ENCODE measurements at places on chromosomes 3 and 15.
A peak's percentile ranks its signal among the peaks of the same experiment; 100 is the strongest.

GRCh38 chr15:35139822-35140221 lies 54.7 kb upstream of the NANOGP8 start:
- DNase-seq: no peak

GRCh38 chr3:133230195-133230594 lies 169.7 kb upstream of the BFSP2 start:
- no peak for DNase-seq

GRCh38 chr3:7854266-7854665 lies 647.4 kb upstream of the LMCD1 start:
- no peak for DNase-seq

DNA sequence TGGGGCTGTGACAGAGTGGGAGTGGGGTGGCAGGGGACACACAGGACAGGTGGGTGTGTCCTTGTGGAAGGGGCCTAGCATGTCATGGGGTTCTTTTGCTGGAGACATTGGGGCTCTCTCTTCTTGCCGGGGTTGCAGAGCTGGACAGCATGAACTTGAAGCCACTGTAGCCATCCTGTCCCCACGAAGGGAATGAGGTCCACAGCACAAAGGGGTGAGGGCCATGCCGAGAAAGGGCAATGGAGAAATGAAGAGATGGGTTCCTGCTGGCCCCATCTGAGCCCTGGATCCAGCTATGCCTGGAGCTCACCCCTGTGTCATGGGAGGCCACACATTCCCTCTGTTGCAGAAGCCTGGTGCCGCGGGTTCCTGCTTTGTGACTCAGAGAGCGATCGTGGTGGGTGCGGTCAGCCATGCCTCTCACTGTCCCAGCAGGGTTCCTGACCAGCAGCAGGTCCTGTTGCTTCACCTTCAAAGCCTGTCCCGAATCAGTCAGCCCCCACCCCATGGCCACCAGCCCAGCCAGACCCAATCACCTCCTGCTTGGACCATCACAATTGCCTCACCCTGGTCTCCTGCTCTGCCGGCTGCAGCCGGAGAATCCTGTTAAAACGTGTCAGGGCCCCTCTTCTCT lies 50.0 kb downstream of the DNAJB8 start:
- DNase-seq: peak; percentile 48

DNA sequence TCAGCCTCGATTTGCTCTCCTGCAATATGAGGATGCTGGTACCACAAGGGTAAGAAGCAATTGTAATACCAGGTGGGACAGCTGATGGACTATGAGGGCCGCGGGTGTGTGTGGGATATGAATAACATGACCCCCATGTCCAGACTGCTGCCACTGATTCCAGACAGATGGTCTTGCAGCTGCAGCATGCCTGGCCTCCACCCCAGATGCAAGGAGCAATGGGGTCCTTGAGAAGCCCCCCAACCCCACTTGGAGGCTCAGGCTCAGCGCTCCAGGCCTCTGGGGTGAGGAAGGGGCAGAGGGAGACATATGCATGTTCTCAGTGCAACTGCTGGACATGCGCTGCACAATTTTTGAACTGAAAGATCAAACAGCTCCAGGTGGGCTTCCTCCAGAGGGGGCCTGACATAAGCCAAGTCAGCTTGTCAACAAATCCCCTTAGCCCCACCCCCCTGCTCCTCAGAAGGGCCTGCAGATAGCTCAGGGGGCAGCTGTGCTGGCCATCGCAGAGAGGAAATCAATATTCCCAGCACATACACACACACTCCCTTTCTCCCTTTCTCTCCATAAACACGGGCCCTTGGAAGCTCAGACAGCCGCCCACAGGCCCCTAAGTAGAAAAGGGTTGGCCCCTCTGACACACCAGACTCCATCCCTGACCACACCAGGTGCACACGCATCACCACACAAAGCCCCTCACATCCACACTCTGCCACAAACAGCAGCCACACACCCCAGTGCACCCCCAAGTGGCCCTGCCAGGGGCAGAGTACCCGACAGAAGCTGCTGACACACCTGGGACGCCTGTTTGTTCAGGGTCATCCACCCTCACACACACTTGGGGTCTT lies 107.0 kb downstream of the IQSEC1 start:
- peak; percentile 23 for DNase-seq

DNA sequence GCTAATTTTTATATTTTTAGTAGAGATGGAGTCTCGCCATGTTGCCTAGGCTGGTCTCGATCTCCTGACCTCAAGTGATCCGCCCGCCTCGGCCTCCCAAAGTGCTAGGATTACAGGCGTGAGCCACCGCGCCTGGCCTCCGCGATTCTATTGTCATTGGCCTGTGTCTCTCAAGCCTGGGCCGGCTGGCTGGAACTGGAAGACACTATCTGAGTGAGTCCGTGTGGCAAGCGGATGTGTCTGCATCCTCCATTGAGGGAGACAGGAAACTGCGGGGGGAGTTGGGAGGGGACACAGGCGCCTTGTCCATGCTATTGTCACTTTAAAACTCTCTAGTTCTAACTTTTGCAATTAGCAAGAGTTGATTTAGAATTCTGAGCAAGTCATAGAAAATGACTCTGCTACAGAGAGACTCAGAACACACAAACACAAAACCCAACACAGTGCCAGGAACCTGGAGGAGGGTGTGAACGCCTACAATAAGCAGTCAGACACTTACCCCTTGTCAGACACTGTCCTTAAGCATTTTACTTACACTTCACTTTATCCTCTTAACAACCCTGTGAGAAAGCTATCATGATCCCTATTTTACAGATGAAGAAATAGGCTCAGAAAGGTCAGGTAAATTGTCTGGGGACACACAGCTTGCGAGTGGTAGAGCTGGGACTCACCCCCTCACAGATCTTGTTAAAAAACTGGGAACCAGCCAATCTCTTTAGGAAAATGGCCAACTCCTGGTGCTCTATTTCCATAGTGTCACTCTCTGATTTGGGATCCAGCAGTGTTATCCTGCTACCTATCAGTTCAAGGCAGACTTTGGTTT lies 38.7 kb downstream of the ANP32A start:
- DNase-seq: no peak

DNA sequence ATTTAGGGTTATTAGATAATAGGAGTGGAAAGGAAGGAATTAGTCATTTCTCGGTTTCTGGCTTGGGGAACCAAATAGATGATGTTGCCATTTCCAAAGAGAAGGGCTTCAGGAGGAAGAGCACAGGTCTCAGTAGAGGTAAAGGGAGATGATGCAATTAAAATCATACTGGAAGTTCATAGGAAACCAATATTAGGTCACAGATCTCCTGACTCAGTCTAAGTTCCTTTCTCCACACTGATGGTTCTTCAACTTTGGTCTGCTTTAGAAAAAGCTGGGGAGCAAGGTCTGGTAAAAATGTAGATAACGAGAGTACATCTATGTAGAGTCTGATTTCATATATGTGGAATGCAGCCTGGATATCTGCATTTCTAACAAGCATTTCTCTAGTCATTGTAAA lies 130.9 kb downstream of the POLQ start:
- no peak for DNase-seq

GRCh38 chr3:37551857-37552256 lies 309.8 kb upstream of the CTDSPL start:
- DNase-seq: no peak

DNA sequence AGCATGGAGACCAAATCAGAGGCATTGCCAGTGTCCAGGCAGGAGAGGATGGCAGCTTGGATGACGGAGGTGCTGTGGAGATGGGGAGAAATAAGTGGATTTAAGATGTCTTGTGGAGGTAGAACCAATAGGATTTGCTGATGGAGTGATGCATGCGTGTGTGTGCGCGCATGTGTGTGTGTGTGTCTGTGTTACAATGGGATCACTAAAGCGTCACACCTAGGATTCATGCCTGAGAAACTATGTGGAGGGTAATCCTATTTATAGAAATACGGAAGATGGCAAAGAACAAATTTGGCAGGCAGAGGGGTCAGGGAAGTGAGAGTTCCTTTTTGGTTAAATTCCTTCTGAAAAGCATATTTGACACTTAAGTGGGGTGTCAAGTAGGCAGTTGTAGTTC lies 64.8 kb upstream of the ARL8B start:
- no peak for DNase-seq

DNA sequence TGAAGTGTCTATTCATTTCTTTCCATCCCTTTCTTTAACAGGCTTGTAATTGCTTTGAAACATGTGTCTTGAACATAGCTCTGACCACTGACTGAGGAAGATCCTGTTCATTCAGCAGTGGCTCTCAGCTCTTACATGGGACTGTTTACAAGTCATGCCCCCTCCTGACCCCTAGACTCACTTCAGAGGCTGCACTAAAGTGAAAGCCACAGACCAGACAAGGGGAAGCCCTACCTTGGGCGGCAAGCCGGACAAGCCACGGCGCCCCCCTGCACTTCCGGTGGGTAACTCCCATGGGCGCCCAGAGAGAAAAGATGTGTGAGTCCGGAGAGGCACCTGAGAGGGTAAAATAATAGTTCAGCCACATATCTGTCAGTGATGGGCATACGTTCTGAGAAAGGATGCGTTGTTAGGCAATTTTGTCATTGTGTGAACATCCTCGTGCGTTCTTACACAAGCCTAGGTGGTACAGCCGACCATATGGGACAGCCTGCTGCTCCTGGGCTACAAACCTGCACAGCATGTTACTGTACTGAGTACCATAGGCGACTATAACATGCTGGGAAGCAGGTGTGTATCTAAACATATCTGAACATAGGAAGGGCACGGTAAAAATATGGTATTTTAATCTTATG lies 116.2 kb downstream of the CHSY1 start:
- DNase-seq: no peak

- DNase-seq: no peak
Measured at GRCh38 chr3:195828762-195829161, 17.0 kb upstream of the MUC4 start.

- no peak for DNase-seq
Measured at GRCh38 chr15:42672444-42672843, 64.5 kb downstream of the CDAN1 start.

- DNase-seq: no peak
Measured at GRCh38 chr15:29612701-29613100, 209.6 kb downstream of the TJP1 start.

GRCh38 chr3:169667166-169668071 lies 3.9 kb upstream of the MECOM start:
- DNase-seq: no peak

DNA sequence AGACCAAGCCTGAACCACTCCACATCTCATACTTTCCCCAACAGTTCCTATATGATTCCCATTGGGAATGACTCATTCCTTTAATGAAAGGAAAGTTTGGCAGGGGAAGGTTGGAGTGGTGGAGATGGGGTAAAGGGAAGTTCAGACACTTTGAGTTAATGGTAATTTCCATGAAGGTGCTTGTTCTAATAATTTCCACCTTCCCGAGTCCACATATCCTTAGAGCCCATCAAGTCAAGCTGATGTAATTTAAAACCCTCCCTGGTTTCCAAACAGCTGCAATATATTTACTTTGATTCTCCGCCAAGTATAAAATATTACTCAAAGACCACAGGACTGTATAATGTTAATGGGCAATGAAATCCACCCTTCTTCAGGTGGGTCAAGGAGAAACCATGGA lies 95.0 kb upstream of the GALNT15 start:
- DNase-seq: no peak

- no peak for DNase-seq
Measured at GRCh38 chr3:49410846-49411534, 786 bp downstream of the RHOA start.

GRCh38 chr3:11640009-11640673 lies 3.6 kb downstream of the VGLL4 start:
- no peak for DNase-seq

DNA sequence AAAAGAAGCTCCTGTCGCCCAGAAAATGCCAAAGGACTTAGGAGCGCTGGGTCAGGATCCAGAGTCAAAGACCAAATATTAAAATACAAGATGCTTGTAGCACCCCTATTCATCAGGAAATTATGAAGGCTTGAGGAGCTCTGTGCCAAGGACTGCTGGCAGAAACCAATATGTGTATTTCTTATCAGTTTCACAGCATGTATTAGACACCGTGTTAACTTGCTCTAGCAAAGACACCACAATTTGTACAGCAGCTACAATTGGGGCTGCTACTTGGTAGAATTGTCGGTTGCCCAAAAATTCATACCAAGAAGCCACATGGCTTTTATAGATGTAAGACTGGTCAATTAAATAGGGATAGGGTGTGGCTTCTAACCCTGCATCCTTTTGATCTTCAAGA lies 128.8 kb downstream of the CD47 start:
- no peak for DNase-seq

GRCh38 chr3:110419096-110419495 lies 652.5 kb upstream of the NECTIN3 start:
- DNase-seq: peak; percentile 40

GRCh38 chr3:65642883-65643282 lies 395.8 kb downstream of the MAGI1 start:
- no peak for DNase-seq

DNA sequence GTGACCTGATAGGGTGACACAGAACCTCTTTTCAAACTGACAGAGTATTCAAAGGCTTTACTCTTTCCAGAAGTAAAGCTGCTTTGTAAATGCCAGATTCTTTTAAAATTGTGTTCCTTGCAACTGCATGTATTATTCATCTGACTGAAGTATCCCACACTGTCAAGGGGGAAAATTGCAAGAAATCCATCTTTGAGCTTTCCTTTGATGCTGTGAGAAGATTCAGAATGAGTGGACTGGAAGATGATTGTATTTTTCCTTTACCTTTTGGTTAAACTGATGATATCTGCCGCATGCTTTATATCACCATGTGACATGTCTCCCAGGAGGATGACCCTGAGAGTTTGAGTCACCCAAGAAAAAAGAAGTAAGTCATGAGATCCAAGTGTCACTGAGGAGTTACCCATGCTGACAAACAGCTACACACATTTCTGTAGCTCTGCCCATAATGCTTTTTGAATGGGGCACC lies 250.8 kb upstream of the CBLB start:
- DNase-seq: peak; percentile 7

- no peak for DNase-seq
Measured at GRCh38 chr3:138937690-138938055, 9.3 kb downstream of the FOXL2 start.

- no peak for DNase-seq
Measured at GRCh38 chr3:155690921-155691320, 54.0 kb downstream of the PLCH1 start.

- peak; percentile 1 for DNase-seq
Measured at GRCh38 chr15:48244921-48245320, 38.8 kb downstream of the SLC12A1 start.

DNA sequence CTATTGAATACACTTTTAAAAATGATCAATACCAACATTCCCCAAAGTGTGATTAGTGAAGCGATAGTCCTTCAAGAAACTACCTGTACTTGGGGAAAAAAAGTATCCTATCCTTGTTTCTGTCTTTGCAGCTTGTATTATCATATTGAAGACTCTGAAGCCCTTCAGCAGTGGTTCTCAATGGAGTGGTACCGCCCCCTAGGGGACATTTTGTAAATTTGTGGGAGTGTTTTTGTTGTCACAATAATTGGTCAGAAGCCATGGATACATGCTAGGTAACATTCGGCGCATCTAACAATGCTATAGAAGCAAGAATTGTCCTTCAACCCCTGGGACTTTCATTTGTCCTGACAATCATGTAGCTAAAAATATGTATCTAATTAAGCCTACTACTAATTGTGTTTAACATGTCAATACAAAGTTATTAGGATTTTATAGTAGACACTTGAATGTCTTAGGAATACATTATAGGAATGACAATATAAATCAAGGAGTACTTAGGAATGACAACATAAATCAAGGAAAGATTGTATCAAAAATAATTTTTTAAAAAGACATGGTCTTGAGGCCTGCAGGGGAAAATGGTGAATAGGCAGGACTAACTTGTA lies 53.7 kb downstream of the NMD3 start:
- peak; percentile 40 for DNase-seq
